ENCODE measurements at places on chromosomes 7 and 10.

GRCh38 chr7:90345595-90346335 lies 751 bp upstream of the GTPBP10 start:
- DNase-seq: no peak

- DNase-seq: no peak
Measured at GRCh38 chr7:3733541-3734140, 432.6 kb downstream of the SDK1 start.

DNA sequence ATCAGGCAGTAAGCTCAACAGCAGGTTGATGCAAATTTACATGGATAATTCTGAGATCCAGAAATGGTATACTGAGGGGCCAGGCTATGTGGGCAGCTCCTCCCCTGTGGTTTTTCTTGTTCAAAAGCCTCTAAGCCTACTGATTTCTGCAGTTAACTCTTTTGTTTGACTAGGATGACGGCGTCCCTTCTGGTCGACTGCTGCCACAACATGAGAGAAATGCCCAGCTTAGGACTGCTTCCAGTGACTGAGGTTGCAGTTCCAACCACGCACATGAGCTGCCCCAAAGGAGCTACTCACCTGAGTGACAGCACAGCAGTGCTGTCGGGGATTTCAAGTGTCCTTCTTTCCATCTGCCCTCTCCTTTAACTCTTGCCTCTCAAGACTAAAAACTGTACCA lies 973.0 kb upstream of the GHITM start:
- no peak for DNase-seq

DNA sequence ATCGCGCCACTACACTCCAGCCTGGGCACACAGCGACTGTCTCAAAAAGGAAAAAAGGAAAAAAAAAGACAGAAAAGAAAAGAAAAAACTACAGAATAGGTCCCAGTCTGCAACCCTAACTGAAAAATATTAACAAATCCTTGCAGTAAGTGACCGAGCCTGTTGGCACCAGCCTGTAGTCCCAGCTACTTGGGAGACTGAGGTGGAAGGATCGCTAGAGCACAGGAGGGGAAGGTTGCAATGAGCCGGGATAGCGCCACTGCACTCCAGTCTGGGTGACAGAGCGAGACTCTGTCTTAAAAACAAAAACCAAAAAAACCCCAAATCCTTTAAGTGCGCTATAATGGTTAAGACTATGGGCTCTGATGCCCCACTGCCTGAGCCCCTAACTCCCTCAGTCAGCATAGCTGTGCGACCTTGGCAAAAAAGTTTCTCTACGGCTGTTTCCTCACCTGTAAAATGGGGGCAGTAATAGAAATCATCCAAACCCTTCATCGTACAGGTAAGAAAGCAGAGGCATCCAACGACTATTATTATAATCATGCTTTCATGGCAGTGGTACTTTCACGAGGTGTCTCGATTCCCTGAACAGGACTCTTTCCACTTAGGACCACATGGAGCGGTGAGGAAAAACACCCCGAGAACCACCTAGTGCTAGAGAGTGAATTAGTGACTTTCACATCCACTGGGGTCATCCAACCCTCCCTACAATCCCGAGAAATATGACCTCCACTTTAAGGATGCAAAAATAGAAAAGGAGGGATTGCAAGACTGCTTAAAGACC lies 755 bp downstream of the TOMM7 start:
- no peak for DNase-seq

DNA sequence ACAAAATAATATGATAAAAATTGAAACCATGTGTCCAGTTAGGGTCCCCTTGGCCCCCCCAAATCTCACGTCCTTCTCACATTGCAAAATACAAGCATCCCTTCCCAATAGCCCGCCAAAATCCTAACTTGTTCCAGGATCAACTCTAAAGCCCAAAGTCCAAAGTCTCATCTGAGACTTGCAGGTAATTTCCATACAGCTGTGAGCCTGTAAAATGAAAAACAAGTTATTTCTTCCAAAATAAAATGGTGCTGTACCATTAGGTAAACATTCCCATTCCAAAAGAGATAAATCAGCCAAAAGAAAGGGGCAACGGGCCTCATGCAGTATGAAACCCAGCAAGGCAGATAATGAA lies 51.0 kb upstream of the COBL start:
- DNase-seq: no peak

GRCh38 chr10:102630663-102631062 lies 13.6 kb upstream of the TRIM8 start:
- no peak for DNase-seq

Measured in GM19239 (cell line).